ENCODE measurements at places on chromosomes 1 and 21. TPM values are rescaled to one million over a fixed set of nuclear protein-coding genes. Genes with fewer than 3 reads are reported as not detected.

DNA sequence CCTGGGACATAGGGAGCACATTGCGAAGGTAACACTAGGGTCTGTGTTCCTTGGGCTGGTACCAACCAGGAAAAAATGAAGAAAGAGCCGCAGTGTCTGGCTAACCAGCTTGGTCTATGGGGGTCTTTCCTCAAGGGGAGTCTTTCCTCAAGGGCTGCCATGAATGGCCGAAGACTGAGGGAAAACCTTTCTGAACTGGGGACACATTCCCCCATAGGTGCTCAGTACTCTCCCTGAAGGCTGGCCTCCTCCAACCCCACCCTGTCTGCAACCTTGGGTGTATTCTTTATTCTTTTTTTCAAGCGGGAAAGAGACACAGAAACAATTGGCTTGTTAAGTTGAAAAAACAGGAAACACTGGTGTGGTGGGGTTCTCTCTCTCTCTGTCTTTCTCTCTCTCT, 200.5 kb downstream of the BACH1 start:
- no peak for DNase-seq

DNA sequence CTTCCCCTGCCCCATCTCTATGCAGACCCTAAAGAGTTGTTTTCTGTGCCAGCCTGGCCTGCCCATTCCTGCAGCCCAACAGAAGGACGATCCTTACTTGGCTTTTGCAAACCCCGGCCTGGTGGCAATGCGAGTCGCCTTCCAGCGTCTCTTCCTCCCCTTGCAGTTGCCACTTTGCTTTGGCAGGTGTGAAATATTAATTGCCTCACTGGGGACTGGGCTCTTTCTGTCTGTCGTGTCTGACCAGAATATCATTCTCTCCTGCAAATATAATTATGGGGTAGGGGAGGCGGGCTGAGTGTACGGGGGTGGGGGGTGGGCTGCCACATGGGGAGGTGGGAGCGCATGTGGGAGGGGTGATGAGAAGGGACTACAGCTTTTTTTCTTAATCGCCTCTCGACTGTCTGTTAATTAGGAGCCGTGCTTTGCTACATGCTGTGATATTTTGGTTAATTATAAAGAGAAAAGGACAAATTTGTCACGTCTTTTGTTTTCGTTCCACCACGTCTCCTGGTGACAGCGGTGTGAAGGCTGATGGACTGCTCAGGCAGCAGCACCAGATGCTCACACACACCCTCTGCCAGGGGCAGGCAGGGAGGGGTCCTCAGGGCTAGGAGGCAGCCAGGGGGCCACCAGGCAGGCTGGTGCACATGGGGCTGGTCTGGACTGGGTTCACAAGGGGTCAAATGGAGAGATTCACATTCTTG, 80.1 kb upstream of the CD34 start:
- no peak for DNase-seq

Gene EPHB2
- total RNA-seq = 0.12 TPM

DNA sequence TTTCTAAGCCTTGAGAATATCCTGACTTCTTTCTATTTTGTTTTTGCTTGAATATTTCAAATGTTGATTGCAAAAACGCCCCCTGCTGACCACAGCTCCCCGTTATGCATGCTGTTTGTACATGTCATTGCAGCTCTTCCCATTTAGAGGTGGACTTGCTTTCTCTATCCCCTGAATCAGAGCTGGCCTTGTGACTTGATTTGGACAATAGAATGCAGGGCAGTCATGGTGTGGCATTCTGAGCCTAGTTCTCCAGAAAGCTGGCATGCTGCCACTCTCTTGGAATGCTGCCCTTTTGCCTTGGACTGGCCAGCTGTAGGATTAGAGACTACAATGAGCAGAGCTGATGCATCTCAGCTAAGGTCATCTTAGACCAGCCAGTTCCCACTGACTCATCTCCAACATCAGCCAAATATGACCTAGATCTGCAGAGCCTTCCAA, 1561.5 kb downstream of the MRPL39 start:
- DNase-seq = peak; percentile 30

DNA sequence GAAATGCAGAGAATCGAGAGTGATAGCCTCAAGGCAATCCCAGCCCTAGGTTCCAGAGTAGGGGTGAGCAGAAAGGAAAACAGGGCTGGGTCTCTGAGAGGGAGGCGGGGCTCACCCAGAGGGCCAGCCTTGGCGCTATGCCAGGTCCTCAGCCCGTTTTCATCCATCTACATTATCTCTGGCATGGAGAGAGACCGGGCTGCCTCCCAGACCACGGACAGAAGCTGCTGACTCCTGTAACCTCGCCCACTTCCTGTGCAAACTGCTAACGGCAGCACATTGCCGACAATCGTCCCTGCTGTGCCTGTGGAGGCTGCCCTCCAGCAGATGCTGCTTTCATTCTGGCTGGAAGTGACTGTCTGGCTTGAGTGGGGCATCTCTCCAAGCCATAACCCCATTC, 569.1 kb downstream of the NPHP4 start:
- DNase-seq = peak; percentile 35

Gene CAMTA1
- total RNA-seq = 37.4 TPM

- no peak for DNase-seq
Measured at GRCh38 chr21:28522014-28522799, 470.5 kb downstream of the LTN1 start.

DNA sequence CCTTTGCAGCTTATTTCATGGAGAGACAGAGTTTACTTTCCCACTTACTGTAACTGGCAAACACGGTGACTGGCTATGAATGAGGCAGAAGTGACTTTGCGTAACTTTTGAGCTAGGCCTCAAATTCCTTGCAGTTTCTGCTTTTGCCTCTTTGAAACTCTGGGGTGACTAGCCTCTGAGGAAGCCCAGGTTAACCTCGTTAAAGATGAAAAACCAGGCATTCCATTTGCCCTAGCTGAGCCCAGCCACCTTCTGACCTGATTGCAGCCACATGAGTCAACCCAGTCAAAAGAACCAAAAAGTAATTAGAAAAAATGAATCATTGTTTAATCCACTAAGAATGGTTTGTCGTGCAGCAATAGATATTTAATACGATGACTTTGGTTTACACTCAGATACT, 20.4 kb downstream of the PRMT6 start:
- DNase-seq = no peak

- DNase-seq = no peak
Measured at GRCh38 chr21:22725436-22725835, 1727.2 kb downstream of the NCAM2 start.

- DNase-seq = no peak
Measured at GRCh38 chr1:40662864-40663263, 2.6 kb downstream of the RIMS3 start.

Gene UTS2
- 1.3 TPM for total RNA-seq

Gene F13B
- not detected for total RNA-seq

DNA sequence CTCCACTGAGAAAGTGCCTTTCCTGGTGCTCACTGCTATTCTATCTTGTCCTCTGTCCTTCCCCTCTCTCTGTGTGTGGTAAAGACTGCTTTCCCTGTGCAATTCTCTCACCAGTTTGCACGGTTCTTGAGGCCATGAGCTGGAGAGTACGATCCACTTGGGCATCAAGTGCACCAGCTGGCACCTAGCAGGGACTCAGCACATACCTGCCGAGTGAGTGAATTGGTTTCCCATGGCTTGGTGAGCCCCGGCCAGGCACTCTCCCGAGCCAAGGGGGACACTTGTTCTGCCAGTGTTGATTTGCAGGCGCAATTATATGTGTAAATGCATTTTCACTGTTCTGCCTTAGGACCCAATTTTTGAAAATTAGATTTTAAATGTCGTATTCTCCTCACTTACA, 313.5 kb downstream of the DISC1 start:
- DNase-seq = no peak

Gene NECAP2
- total RNA-seq = 149 TPM

GRCh38 chr1:89863165-89863830, 42.5 kb downstream of the LRRC8D start:
- DNase-seq = no peak

Gene F5
- 4.2 TPM for total RNA-seq

DNA sequence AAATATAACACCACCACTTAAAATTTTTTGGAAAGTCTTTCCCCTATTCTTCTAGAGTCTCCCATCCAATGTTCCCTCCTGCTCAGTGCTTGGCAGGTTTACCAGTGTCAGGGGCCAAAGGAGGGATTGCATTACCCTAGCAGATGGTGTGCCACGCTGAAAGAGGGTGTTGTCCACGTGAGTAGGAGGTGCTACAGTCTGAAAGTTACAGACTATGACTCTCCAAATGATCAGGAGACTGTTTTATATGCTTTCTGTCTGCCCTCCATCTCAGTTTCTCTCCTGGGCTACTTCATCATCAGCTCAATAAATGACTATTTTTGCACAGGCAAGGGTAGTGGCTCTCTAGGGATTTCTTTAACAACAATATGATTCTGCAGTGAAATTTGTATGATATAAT, 31.3 kb upstream of the ANGPTL7 start:
- no peak for DNase-seq

Gene USP25
- 59.8 TPM for total RNA-seq

Gene ANKRD35
- 0.09 TPM for total RNA-seq

- DNase-seq = no peak
Measured at GRCh38 chr1:39105841-39106765, 80.0 kb downstream of the NDUFS5 start.

Gene DOP1B
- 18.4 TPM for total RNA-seq

Gene CYYR1
- 0.29 TPM for total RNA-seq

Gene ERG
- total RNA-seq = 0.66 TPM

DNA sequence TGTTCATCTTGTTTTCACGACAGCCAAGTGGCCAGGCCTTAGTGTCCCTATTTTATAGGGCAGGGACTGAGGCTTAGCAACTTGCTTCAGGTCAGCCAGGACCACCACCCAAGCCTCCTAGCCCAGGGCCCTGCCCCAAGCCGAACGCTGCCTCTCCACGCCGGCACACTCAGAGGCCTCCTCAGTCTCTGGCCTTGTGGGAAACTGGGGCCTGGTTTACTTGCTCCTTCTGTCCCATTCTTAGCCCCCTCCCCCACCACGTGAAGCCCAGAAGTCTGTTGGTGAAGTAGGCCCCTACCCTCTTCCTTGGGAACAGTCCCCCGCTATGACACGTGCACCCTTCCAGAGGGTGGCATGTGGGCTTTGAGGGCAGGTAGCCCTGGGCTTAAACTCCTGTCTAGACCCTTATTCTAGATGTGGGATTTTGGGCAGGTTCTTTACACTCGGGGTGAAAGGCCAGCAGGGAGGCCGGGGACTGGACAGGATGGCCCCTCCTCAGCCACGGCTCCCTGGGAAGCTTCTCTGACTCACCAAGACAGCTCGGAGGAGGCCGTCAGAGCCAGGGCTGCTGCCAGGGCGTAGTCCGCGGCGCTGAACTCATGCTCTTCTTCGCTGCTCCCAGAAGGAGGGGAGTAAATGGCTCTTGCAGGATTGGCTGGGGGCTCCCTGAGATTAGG, 4.3 kb downstream of the MYOM3 start:
- no peak for DNase-seq

GRCh38 chr1:16315437-16315836, 36.8 kb downstream of the FBXO42 start:
- no peak for DNase-seq

DNA sequence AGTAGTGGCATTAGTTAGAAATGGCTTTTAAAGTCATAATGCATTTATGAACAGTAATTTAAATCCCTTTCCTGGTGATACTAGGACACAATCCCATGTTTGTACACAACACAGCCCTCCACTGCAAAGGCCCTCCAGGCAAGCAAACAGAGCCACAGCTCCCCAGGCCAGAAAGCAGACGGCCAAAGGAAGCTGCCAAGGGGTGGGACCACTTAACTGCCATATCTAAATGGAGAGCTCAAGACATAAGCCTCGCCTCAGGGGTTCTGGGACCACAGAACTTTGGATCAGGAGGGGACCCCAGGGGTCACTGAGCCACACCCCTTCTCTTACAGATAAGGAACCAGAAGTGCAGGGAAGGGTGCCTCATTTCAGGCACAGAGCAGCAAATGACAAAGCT, 189.7 kb downstream of the KCNH1 start:
- DNase-seq = no peak

Gene RCAN1
- 5.2 TPM for total RNA-seq

GRCh38 chr1:57464756-57465155, 40.9 kb upstream of the DAB1 start:
- no peak for DNase-seq

DNA sequence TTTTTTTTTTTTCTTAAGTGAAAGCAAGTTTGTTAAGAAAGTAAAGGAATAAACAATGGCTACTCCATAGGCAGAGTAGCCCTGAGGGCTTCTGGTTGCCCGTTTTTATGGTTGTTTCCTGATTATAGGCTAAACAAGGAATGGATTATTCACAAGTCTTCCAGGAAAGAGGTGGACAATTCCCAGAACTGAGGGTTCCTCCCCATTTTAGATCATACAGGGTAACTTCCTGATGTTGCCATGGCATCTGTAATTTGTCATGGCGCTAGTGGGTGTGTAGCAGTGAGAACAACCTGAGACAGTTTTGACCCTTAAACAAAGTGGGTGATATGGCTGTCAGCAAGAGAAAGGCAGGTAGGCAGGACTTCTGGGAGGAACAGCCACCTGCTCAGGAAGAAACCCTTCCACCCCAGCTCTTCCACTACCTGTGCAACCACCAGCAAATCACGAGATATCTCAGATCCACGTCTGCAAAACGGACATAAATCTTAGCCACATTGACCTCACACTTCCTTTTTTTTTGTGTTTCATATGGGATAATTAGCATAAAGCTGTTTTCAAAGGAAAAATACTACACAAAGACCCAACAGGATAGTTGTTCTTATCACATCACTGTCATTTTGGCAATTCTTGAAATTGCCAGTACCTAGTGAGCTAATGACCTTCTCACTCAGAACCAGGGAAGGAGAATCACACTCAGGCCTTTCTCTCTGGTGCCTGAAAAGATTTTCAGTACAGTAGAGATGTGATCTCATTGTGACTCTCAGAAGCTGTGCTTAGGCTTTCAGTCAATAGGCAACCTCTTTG, 34.8 kb upstream of the DUSP10 start:
- DNase-seq = no peak

GRCh38 chr1:229086686-229087085, 184.2 kb upstream of the RAB4A start:
- no peak for DNase-seq

DNA sequence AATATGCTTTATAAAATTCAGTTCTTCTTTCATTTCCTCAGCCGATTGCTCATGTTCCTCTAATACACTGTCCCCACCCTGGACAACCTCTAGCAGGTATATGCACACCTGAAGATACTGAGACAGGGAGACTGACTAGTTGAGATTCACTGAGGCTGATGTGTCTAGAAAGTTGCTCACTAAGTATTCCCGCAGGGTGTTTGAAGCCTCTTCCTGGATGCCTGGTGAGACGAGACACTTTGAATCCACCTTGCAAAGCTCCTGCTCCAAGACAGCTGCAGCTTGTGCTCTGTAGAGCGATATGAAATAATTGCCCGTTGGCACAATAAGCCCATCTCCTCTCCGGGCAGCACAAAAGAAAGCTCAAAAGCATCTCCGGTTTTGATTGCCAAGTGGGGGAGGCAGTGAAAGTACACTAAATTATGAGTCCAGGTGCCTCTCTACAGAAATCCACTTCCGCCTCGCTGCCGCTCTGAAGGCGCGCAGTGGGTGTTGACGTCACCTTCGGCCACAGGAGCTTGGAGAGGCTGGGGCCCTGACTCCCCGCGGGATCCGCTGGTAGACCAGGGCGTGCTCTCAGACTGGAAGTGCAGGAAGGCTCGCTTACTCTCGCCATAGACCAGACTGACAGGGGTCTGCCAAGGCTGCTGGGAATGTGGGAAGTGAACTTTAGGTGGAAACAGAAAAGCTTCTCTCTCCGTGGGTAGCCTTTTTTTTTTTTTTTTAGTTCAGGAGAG, 46.3 kb downstream of the GPA33 start:
- DNase-seq = peak; percentile 76
